ENCODE measurements at places on chromosomes 11 and 22.

DNA sequence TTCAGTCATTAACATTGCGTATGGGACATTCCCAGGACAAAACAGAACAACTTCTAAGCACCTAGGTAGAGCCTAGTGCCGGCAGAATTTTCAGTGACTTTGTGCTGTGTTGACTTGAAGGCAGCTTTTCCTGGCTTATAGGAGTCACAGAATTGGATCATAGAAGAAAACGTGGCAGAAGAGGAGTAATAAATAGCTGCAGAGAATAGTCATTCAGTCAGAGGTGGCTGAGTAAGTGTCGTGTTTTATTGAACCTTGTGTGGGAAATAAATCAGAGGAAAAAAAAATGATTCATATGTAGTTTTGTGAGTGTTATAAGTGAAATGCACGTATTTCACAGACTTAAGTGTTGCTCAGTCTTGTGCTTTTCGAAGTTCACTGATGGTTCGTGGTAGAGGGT is 2.1 kb downstream of the BARX2 start:
- DNase-seq: no peak

- no peak for DNase-seq
These were observed 110.9 kb downstream of the KCNC1 start for GRCh38 chr11:17845431-17845881.

DNA sequence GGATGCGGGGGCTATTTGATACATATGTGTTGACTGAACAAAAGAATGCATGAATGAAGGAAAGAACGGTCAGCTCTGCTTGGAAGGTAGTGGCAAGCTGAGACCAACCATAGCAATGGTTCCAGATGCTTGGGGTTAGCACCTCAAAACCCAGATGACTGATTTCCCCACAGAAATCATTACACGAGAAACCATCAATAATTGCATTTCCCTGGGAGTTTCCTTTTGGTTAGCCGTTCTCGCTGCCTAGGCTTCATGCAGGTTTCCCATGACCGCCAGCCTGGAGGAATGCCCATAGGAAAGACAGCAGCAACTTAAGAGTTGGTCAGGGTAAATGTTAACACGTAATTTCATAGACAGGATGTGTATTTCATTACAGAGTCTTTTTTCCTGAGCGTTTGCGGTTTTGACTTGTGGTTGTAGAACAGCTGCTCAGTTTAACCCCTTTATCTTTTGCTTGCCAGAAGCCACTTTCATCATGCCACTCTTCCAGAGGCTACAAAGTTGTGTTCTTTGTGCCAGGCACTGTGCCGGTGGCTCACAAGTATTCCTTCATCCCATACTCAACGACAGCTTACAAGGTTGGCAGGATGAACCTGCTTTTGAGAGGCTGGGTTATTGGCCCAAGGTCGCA is 2.8 kb downstream of the IL17RA start:
- DNase-seq: no peak

GRCh38 chr22:37559901-37560607 is at the start of gene CDC42EP1:
Gene CDC42EP1, plus strand, starts transcription at chr22:37560480. Its CDS starts 5,870 bp downstream, at chr22:37566350.
- DNase-seq: no peak

GRCh38 chr11:105790840-105791239 is 181.0 kb downstream of the GRIA4 start:
- DNase-seq: no peak

- DNase-seq: peak; percentile 25
These were observed 18.4 kb downstream of the MS4A6E start for GRCh38 chr11:60345489-60345888.
